ENCODE measurements at places on chromosomes 6 and 20.

DNA sequence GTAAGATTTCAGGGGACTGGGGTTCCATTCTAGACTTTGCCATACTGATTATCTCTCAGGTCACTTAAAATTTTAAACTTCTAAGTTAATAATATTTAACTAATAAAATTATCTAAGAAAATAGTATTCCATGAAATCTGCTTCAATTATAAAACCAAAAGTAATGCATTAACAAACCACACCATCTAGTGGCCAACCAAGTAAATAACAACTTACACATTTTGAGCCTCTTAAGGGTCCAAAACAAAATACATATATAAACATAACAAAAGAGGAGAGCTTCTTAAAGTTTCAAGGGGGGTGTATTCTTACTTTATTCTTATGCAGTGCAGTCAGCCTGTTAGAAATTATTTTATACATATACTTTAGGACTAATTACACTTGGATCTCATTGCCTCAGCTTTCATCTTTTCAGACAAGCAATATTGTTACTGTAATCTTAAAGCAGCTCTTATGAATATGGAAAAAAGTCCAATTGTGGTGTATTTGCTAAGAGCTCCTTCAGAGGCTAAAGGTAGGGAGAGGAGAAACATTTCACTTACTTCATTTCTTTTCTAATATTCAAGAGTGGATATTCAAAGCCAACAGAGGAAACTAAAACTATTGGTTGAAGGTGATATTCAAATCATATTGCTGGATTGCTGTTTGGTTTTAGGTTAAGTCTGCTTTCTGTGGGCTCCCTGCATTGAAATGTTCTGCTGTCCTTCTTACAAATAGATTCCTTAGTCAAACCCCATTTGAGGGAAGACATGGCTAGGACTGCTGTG lies 199.7 kb upstream of the SIM1 start:
- DNase-seq, result no peak

GRCh38 chr20:18164356-18164755 lies 26.7 kb downstream of the KAT14 start:
- DNase-seq, result no peak

DNA sequence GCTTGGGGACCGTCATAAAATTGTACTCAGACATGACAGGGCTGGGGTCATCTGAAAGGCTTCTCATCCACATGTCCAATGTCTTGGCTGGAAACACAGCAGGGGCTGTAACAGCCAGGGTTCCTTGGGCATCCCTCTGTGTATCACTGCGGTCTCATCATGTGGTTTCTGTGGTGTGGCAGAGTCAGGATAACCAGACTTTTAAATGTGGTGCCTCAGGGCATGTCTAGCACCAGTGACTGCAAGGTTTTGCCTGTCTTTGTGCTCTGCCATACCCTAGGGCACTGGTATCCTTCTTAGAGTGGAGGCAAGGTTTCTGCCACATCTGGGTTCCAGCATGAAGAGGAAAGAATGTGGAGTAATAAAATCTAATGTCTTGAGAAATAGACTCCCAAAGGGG lies 124.2 kb downstream of the PLEKHG1 start:
- no peak for DNase-seq

GRCh38 chr6:25320459-25320858 lies 41.3 kb downstream of the CARMIL1 start:
- no peak for DNase-seq

DNA sequence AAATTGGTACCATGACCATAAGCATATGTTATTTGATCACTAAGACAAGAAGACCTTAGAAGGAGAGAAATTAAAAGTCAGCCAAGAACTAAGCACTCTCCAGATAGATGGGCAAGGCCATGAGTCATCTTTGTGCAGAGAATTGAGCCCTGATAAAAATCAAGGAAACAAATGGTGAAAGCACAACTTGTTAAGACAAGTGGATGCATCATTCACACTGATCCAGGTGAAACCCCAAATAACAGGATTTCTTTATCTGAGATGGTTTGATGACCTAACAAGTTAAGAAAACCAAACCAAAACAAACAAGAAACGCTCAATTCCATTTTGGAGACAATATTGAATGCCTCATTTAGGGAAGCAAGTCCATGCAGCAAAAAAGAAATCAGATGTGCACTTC lies 121.6 kb downstream of the ADAT2 start:
- DNase-seq, result no peak

DNA sequence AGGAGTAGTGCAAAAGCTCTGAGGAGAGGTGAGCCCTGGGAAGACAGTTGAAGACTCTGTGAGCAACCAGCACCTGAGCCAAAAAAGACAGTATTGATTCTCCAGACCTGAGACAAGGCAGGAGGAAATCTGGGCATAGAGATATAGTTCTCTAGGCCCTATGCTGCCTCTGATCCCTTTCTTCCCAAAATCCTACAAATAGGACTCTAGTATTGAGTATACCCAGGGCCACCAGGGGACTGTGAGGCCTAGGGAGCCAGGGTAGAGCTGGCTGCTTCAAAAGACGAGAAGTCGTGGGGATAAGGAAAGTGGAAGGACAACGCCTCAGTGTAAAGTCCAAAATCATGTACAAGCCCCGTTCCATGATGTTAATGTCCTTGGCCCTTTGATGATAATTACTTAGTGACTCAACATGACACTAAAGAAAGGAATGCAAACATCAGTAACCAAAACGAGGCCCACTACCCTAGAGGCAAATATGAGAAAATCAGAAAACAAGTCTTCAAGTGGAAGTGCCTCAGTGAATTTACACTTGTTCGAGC lies 197.3 kb upstream of the PROKR2 start:
- peak; percentile 56 for DNase-seq

GRCh38 chr20:52309181-52309580 lies 117.6 kb upstream of the ZFP64 start:
- no peak for DNase-seq

DNA sequence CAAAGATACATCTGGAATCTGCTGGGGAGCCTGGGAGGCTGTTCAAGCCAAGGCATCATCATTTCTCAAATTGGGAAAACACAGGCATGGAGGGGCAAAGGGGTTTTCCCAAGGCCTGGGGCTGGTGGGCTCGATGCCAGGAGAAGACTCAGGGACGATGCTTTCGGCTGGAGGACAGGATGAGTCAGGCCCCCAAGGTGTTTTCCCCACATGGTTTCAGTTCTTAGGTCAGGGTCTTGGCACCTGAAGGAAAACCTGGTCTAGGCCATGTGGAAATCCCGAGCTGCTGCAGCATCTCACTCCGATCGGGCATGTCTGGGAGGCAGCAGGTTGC lies 348.1 kb downstream of the CDC5L start:
- DNase-seq, result no peak

DNA sequence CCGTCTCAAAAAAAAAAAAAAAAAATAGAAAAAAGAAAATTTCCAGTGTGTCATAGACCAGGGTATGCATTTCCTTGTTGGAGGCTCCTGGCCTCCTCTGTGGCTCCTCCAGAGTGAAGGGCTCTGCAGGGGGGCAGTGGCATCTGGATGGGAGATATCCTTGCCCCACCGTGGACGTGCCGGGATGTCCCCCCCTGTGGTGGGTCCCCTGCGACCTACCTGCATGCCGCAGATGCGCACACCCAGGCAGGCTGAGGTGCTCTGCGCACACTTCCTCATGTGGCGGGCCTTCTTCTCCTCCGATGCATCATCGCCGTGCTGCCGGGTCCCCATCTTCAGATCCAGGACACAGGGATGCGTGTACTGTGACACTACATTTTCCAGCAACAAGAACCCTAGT lies 13.7 kb upstream of the UQCC2 start:
- no peak for DNase-seq

DNA sequence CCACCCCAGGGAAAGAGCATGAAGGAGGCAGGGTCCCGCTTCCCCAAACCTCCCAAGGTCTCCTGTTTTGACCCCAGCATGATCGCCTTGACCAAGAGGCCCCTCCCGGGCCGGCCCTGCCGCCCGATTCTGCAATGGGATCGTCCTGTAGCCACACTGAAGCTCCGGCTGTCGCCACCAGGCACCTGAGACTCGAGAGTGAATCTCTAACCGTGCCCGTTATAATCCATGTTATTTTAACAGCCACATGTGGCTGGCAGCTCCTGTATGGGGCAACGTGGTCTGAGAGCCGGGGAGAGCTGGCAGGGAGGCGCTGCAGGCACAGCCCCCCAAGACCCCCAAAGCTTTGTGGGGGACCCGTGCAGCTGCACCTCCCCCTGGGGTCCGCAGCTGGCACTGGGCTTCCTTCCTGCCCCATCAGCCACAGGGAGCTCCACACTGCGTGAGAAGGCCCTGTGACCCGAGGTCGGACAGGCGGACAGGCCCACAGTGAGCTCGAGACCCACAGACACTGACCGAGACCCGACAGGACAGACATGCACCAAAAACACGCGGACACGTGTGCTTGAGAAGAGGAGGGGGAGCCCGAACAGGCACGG lies 51.3 kb downstream of the KCNQ2 start:
- DNase-seq, result no peak

GRCh38 chr6:101399616-101400162 lies 6.2 kb downstream of the GRIK2 start:
- DNase-seq, result no peak

All from HS-5 (cell line).